ENCODE measurements at places on chromosomes 16 and 17.
A peak's percentile ranks its signal among the peaks of the same experiment; 100 is the strongest.

GRCh38 chr17:75102385-75102821, 7.4 kb upstream of the ARMC7 start:
- DNase-seq, result no peak

GRCh38 chr16:81599034-81599744, 154.6 kb downstream of the CMIP start:
- DNase-seq, result no peak

DNA sequence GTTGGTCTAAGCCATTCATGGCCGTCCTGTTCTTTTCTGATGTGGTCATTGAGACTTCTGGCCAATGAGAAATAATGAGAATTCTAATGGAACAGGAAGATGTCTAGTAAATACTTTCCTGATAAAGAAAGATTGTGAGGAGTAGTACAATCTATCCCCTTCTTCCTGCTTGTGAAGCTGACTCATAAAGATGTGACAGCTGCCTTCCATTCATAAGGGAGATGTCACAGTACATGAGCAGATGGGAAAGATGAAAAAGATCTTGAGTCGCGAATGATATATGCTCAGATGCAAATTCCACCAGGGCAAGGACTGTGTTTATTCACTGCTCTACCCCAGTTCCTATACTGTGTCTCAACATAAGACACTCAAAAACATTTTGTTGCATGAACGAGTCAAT, 111.7 kb upstream of the FOXF1 start:
- DNase-seq, result no peak

GRCh38 chr17:62941358-62941991, 24.6 kb upstream of the TANC2 start:
- no peak for DNase-seq

DNA sequence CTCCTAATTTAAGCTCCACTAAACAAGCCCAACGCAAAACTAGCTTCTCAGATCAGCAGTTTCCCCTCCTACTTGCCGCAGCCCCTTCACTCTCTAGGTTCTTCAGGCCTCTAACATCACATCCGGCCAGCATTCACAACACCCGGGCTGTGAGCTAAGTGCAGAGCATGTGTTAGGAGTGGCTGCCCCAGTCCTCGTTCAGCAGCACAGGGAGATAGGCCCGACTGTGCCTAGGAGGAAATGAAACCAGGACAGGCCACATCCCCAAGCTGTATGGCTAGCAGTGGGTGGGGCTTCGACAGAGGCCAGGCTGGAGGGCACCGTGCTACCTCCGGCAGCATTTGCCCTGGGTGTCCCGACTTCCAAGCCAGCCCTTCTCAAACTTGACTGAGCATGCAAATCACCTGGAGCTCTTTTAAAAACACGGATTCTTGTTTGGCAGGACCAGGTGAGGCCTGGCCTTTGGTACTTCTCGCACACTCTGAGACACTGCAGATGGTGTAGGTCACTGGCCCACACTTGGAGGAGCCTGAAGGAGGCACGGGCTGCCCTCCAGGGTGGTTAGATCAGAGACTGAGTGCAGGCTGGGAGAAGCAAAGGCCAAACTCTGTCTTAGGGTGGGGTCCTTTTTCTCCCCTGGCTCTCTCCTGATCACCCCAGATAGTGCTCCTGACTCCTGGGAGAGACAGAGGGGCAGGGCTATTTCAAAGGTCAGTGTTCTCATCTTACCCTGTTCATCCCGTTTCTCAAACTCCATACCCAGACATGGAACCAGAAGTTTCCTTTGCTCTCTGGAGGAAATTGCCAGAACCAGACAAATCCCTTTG, 202.0 kb downstream of the C16orf78 start:
- peak; percentile 92 for DNase-seq

DNA sequence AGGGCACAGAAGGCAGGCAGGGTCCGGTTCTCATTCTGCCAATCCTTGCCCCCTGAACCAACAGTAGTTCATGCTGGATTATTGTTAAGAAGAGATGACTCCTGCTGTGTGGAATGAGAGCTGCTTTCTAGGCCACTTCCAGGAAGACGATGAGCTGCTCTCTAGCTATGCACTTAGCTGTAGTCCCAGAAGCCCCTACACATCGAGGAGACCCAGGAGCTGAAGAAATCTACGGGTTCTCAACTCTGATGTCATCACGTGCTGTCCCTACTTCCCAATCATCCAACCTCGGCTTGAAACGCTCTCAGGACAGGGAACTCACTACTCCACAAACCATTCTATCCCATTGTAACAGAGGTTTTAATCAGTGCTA, 29.0 kb upstream of the EMP2 start:
- DNase-seq, result no peak

- no peak for DNase-seq
Measured at GRCh38 chr16:1865902-1866690, 5.9 kb downstream of the MEIOB start.

DNA sequence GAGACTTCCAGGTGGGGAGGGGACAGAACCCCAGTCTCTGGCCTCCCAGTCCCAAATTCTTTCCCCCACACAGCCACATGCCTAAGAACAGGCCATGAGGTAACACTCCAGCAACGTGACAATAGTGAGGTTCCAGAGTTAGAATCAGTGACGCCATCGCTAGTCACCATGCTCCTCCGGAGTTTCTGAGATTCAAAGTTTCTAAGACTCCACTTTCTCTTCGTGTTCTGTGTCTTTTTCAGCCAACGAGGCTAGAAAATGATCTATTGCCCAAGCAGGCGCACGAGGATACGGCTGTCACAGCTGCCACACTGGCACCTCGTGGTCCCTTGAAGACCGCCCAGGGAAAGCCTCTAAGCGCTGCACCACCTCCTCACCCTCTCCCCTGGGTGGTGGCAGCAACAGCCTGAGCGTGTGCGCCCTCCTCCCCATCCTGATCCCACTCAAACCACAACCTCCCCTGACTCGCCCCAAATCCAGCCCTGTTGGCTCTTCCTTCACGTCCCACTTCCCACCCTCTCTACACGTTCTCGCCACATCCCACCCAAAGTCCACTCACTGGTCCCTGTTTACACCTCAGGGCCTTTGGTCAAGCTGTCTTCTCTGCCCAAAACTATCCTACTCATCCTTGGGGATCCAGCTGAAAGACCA, 1.0 kb downstream of the MCRIP1 start:
- peak; percentile 60 for DNase-seq

- peak; percentile 8 for DNase-seq
Measured at GRCh38 chr17:69179227-69179952, 37.7 kb upstream of the ABCA6 start.

DNA sequence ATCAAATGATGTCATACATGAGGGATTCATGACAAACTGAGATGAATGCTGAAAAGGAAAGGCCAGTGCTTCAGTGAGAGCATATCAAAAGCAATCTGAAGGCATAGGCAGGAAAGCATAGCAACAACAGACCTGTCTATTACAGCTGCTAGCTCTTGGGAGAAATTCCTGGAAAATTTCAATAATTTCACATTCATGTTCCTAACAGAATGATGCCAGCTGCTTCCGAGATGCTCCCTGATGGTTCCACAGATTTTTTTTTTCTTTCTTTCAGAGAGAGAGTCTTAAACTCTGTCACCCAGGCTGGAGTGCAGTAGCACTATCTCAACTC, 50.3 kb upstream of the CLEC3A start:
- no peak for DNase-seq

GRCh38 chr16:12988071-12988470, 86.7 kb downstream of the SHISA9 start:
- DNase-seq, result no peak

DNA sequence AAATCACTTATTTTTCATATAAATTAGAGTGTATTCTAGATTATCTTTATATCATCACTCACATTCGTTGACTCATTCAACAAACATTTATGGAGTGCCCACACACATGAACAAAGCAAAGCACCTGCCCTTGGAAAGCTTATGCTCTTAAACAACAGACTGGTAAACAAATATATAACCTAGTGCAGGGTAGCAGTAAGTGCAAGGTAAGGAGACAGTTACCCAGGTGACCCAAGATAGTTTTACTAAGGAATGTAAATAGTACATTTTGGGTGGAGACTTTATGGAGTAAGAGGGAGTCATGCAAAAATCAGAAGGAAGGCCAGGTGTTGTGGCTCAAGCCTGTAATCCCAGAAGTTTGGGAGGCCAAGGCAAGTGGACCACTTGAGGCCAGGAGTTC, 40.4 kb upstream of the HELZ start:
- DNase-seq, result no peak
